ENCODE measurements at places on chromosomes 16 and 17.

DNA sequence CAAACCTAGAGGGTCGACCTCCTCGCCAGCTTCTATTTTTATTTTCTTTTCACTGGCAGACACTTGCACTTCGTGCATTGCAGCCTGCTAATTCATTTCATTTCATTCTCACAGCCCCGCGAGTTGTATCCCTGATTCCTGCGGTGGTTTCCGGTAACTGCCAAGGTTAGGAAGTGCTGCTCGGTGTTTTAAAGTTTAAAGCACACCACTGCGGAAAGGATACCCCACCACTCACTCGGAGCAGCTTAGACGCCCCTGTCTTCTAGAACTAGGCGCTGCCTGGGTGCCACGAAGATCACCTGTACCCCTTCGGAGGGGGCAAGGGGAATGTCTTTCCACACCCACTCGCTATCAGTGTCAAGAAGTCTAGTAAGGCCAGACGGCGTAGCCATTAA is 509 bp downstream of the CNEP1R1 start:
- peak overlapping the region; percentile 80 for H3K4me3 ChIP-seq
- no peaks in the 10 kb centered on the region for H3K36me3 ChIP-seq

GRCh38 chr16:57653936-57654335 is 14.2 kb upstream of the ADGRG3 start:
- H3K36me3 ChIP-seq: peaks cover 7% of the 10 kb centered on the region
- H3K27me3 ChIP-seq: no peaks in the 10 kb centered on the region
- DNase-seq: no peak

GRCh38 chr16:85822145-85822544 is 22.6 kb downstream of the COX4I1 start:
- no peak for DNase-seq
- H3K27ac ChIP-seq: no peak overlapping the region
- peaks cover 27% of the 10 kb centered on the region for H3K27me3 ChIP-seq

DNA sequence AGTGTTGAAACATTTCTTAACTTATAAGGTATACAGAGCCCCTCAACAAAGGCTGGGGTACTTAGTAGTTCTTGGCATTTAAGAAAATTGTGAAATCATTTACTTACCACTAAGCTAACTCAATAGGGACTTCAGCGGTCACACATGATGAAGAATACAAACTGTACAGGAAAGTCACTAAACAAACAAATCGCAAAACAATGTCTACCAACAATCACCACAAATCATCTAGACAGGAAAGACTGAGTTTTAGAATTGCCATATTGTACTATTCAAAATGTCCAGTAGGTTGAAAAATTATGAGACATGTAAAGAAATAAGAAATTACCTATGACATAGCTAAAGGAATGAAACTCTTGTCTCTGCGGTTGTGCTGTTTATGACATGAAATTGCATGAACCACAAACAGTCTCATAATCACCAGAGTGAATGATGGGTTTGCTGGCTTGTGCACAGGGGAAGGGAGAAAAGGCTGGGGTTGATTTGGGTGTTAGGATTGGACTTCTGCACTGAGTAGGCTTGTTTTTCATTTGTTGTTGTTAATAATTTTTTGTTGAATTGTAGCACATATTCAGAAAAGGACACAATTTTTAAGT is 441.1 kb upstream of the MON1B start:
- no peak for DNase-seq
- no peak overlapping the region for H3K27ac ChIP-seq

DNA sequence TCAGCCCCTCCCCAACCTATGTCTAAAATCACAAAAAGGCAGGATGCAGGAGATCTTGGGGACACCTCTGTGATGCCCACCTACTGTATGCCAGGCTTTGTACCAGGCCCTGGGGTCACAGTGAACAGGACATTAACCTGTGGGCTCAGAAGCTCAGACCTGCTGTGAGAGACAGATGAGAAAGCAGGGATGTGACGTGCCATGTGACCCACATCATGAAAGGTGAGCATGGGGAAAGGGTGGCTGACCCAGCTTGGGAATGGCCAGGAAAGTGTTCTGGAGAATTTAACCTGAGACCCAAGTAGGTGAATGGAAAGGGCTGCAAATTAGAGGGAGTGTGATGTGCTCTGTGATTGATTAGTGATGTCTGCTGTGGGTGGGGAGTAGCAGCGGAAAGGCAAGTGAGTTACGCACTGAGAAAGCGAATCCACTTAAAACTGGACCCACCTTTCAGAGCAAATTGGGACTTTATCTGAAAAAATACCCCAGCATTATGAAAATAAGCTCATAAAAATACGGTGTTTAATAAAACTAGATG is 132.2 kb downstream of the IRF8 start:
- H3K36me3 ChIP-seq: no peaks in the 10 kb centered on the region
- H3K4me3 ChIP-seq: no peak overlapping the region
- peaks cover 10% of the 10 kb centered on the region for H3K4me1 ChIP-seq
- H3K27ac ChIP-seq: no peak overlapping the region
- H3K27me3 ChIP-seq: peaks cover 74% of the 10 kb centered on the region

GRCh38 chr16:17260276-17260849 is 210.4 kb downstream of the XYLT1 start:
- no peaks in the 10 kb centered on the region for H3K27me3 ChIP-seq
- H3K27ac ChIP-seq: no peak overlapping the region
- no peaks in the 10 kb centered on the region for H3K4me1 ChIP-seq
- no peak overlapping the region for H3K4me3 ChIP-seq

GRCh38 chr16:88882358-88883030 is 16.0 kb upstream of the PABPN1L start:
- peaks cover 76% of the 10 kb centered on the region for H3K36me3 ChIP-seq
- H3K4me3 ChIP-seq: no peak overlapping the region
- DNase-seq: no peak
- H3K27ac ChIP-seq: no peak overlapping the region
- peaks cover 18% of the 10 kb centered on the region for H3K4me1 ChIP-seq

- H3K27me3 ChIP-seq: no peaks in the 10 kb centered on the region
- H3K4me3 ChIP-seq: no peak overlapping the region
Measured at GRCh38 chr16:57422026-57422944, 17.7 kb downstream of the CCL17 start.

GRCh38 chr16:84086341-84086740 is 30.4 kb downstream of the MBTPS1 start:
- DNase-seq: peak; percentile 64
- peaks cover 97% of the 10 kb centered on the region for H3K36me3 ChIP-seq
- H3K4me1 ChIP-seq: peaks cover 40% of the 10 kb centered on the region
- peak overlapping the region; percentile 55 for H3K27ac ChIP-seq
- no peaks in the 10 kb centered on the region for H3K27me3 ChIP-seq
- H3K4me3 ChIP-seq: no peak overlapping the region

GRCh38 chr16:86217001-86217890 is 293.1 kb upstream of the FOXF1 start:
- no peak overlapping the region for H3K27ac ChIP-seq
- peaks cover 28% of the 10 kb centered on the region for H3K27me3 ChIP-seq
- H3K4me1 ChIP-seq: no peaks in the 10 kb centered on the region
- H3K36me3 ChIP-seq: no peaks in the 10 kb centered on the region

- no peaks in the 10 kb centered on the region for H3K36me3 ChIP-seq
- peaks cover 36% of the 10 kb centered on the region for H3K4me1 ChIP-seq
- H3K27me3 ChIP-seq: no peaks in the 10 kb centered on the region
Measured at GRCh38 chr17:60577147-60577915, 22.7 kb upstream of the PPM1D start.

DNA sequence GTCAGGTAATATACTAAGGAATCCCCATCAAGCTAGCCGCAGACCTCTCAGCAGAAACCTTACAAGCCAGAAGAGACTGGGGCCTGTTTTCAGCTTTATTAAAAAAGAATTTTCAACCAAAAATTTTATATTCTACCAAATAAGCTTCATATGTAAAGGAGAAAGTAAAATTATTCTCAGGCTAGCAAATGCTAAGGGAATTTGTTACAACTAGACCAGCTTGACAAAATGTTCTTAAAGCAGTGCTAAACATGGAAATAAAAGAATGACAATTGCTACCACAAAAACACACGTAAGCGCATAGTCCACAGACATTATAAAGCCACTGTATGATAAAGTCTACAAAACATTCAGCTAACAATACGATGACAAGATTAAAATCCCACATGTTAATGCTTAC is 449.4 kb upstream of the MON1B start:
- DNase-seq: no peak
- H3K36me3 ChIP-seq: no peaks in the 10 kb centered on the region
- H3K4me1 ChIP-seq: no peaks in the 10 kb centered on the region
- no peaks in the 10 kb centered on the region for H3K27me3 ChIP-seq
- H3K27ac ChIP-seq: no peak overlapping the region
- no peak overlapping the region for H3K4me3 ChIP-seq

DNA sequence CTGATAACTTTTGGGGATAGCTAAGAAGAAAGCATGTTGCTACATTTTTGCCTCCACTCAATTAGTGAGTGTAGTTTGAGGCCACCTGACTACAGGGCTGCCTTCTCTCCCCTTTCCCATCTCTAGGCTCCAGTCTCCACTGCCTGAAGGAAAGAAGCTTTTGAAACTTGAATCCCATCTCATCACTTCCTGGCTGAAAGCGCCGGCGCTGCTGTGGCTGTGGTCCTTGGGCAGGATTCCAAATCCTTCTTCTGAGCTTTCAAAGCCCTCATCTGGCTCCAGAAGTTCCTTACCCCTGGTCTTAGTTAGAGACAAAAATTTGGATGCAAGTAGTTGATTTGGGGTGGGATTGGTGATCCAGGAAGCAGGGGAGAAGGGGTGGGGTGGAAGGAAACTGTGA is 119.4 kb downstream of the FOXL1 start:
- H3K27me3 ChIP-seq: peaks cover 22% of the 10 kb centered on the region
- H3K4me3 ChIP-seq: no peak overlapping the region
- H3K27ac ChIP-seq: no peak overlapping the region
- DNase-seq: no peak
- H3K36me3 ChIP-seq: no peaks in the 10 kb centered on the region
- no peaks in the 10 kb centered on the region for H3K4me1 ChIP-seq

GRCh38 chr17:11290814-11291213 is 49.8 kb downstream of the SHISA6 start:
- H3K4me1 ChIP-seq: no peaks in the 10 kb centered on the region
- H3K36me3 ChIP-seq: no peaks in the 10 kb centered on the region
- no peak overlapping the region for H3K4me3 ChIP-seq
- peaks cover 27% of the 10 kb centered on the region for H3K27me3 ChIP-seq
- no peak overlapping the region for H3K27ac ChIP-seq

- no peaks in the 10 kb centered on the region for H3K36me3 ChIP-seq
- no peak for DNase-seq
- H3K4me1 ChIP-seq: no peaks in the 10 kb centered on the region
Measured at GRCh38 chr16:55284718-55285099, 39.3 kb upstream of the IRX6 start.

DNA sequence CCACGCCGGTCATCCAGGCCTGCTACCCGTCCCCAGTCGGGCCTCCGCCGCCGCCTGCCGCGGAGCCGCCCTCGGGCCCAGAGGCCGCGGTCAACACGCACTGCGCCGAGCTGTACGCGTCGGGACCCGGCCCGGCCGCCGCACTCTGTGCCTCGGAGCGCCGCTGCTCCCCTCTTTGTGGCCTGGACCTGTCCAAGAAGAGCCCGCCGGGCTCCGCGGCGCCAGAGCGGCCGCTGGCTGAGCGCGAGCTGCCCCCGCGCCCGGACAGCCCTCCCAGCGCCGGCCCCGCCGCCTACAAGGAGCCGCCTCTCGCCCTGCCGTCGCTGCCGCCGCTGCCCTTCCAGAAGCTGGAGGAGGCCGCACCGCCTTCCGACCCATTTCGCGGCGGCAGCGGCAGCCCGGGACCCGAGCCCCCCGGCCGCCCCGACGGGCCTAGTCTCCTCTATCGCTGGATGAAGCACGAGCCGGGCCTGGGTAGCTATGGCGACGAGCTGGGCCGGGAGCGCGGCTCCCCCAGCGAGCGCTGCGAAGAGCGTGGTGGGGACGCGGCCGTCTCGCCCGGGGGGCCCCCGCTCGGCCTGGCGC is 2.4 kb downstream of the HIC1 start:
- peak overlapping the region; percentile 85 for H3K27ac ChIP-seq
- H3K4me3 ChIP-seq: peak overlapping the region; percentile 83
- H3K27me3 ChIP-seq: peaks cover 11% of the 10 kb centered on the region
- no peak for DNase-seq

GRCh38 chr17:46120078-46120477 is 73.2 kb downstream of the KANSL1 start:
- H3K4me1 ChIP-seq: peaks cover 92% of the 10 kb centered on the region
- H3K27ac ChIP-seq: no peak overlapping the region
- DNase-seq: no peak
- H3K4me3 ChIP-seq: no peak overlapping the region
- no peaks in the 10 kb centered on the region for H3K36me3 ChIP-seq

DNA sequence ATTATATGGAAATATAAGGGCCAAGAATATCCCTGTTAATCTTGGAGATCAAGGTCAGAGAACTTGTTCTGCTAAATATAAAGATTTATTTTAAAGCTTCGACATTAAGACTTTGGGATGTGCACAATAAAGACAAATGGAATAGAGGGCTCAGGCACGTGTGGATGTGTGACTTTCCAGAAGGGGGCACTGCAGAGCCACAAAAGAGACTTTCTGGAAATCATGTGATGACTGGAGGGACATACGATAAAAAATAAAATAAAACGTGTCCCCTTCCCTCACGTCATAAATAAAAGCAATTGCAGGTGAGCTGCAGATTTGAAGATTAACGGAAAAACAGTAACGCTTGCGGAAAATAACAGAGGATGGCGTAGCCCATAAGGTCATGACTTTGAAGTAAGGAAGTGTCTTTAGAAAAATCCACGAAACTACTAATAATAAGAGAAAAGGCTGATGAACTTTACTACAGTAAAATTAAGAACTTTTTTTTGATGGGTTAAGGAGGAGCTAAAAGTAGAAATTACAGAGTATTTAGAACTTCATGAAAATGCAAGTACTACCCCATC is 9.4 kb upstream of the ENGASE start:
- no peaks in the 10 kb centered on the region for H3K36me3 ChIP-seq
- DNase-seq: no peak
- H3K4me3 ChIP-seq: no peak overlapping the region
- no peaks in the 10 kb centered on the region for H3K27me3 ChIP-seq

GRCh38 chr17:50191359-50192143 is 9.9 kb downstream of the COL1A1 start:
- H3K4me3 ChIP-seq: no peak overlapping the region
- H3K4me1 ChIP-seq: no peaks in the 10 kb centered on the region
- no peak for DNase-seq
- peaks cover 99% of the 10 kb centered on the region for H3K36me3 ChIP-seq
- peak overlapping the region; percentile 12 for H3K27ac ChIP-seq

DNA sequence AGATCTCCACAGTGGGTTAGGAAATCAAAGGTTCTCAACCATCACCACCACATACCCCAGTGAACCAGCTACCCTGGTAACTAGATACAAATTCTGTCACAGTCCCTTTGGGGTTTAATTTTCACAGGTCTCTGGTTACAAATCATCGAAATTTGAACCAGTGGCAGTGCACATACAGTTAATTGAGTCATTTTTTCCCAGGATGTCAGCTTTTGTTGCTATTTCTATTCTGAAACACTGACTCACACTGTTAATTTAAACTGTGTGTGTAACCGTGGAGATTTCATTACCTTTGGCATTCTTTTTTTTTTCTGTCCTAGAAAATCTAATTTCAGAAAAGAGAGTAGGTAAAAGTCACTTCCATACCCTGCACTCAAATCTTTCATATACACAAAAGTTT is 511.5 kb downstream of the TOX3 start:
- no peaks in the 10 kb centered on the region for H3K36me3 ChIP-seq
- H3K4me3 ChIP-seq: no peak overlapping the region
- no peaks in the 10 kb centered on the region for H3K27me3 ChIP-seq
- no peak overlapping the region for H3K27ac ChIP-seq
- no peaks in the 10 kb centered on the region for H3K4me1 ChIP-seq

- DNase-seq: peak; percentile 73
- no peaks in the 10 kb centered on the region for H3K36me3 ChIP-seq
- peak overlapping the region; percentile 86 for H3K4me3 ChIP-seq
- no peaks in the 10 kb centered on the region for H3K27me3 ChIP-seq
- H3K4me1 ChIP-seq: peaks cover 32% of the 10 kb centered on the region
- peak overlapping the region; percentile 95 for H3K27ac ChIP-seq
Measured at GRCh38 chr16:22190081-22190775, 15.8 kb upstream of the EEF2K start.

Measured in heart right ventricle (tissue), 16 donors.